Activated B cell treated with CpG ODN at 0.5 μM for 24 hours (primary cell): ENCODE measurements at places on chromosomes 2 and 18.
A peak's percentile ranks its signal among the peaks of the same experiment; 100 is the strongest.

DNA sequence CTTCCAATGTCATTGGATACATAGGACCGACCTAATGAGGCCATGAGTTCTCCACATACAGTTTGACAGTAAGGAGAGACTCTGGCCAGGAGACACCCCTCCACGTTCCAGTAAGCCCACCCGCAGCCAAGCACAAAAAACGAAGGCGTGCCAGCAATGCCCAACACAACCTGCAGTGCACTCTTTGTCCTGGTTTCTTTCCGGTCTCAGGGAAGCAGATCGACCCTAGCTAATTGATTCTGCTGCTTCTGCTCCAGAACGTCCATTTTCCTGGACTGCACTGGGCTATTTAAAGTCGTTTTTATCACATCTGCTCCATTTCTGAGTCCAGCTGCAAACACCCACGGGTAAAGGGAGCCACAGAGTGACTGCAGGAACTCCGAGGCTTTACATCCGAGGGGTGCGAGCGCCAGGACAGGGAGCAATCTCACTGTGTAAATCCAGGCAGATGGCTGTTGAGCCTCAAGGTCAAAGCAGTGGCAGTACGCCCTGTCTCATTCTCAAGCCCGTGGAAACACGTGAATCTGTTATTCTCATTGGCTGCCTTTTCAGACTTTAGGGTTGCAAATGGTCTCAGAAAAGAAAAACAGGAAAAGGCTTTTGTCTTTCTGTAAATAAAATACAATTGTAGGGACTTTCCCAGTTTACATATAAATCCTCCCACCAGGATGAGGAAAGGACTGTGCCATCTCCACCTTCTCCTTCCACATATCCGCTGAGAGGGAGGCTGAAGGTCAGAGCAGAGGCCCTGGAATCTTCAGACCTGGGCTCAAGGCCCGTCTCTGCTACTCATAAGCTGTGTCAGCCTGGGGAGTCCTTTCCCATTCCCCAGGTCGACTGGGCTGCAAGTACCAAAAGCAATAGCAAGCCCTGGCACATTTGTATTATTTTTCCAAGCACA, 40.7 kb downstream of the TMEM163 start:
- peaks cover 29% of the 10 kb centered on the region for H3K4me1 ChIP-seq
- no peak for DNase-seq
- H3K36me3 ChIP-seq = no peaks in the 10 kb centered on the region

- no peaks in the 10 kb centered on the region for H3K4me1 ChIP-seq
- no peaks in the 10 kb centered on the region for H3K36me3 ChIP-seq
- no peak for DNase-seq
Observed at GRCh38 chr2:108414945-108415344, 34.1 kb upstream of the GCC2 start.

DNA sequence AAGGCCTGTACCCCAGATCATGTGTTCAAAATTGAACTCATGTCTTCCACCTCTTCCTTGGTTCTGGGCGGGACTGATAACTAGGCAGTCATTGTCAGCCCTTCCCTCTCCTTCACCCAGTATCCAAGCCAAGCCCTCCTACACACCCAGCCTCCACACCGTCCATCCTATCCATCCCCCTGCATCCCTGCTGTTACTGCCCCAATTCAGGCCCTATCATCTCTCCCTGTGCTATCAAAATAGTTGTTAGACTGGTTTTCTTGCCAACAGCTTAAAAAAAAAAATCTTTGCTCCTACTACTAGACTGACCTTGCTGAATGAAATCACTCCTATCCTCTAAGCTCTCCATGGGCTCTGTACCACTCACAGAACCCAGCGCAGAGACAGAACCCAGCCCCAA, 32.8 kb downstream of the TGFA start:
- H3K4me1 ChIP-seq = peaks cover 12% of the 10 kb centered on the region
- H3K4me3 ChIP-seq = no peak overlapping the region
- H3K27me3 ChIP-seq = peaks cover 6% of the 10 kb centered on the region
- no peaks in the 10 kb centered on the region for H3K36me3 ChIP-seq

DNA sequence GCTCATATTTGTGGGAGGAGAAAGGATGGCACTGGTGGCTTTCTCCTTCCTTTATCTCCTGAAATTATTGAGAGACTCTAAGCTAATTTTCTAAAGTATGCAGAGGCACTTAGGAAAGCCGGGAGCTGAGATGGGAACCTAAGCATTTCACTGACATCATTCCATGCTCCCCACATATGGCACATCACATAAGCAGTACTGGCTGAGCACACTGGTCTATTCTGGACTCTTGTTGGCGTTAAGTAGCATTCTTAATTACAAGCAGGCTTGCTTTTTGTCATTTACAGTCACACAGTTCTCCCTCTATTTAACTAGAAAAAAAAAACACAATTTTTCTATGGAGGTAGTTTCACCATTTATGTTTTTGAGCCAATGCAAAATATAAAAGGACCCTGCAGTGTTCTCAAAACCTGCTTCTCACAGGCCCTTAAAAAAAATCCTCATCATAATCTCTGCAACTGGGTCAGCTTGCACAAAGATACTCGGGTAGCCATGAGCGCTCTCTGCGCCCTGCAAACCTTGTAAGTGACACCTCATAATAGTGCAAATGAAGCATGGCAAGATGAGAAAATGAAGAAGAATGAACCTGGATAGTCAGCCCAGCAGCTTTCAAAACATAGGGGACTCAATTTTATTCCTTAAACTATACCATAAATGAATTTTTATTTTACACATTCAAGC, 688.6 kb downstream of the NRXN1 start:
- no peak overlapping the region for H3K27ac ChIP-seq
- H3K27me3 ChIP-seq = peaks cover 20% of the 10 kb centered on the region
- H3K4me3 ChIP-seq = no peak overlapping the region
- H3K4me1 ChIP-seq = no peaks in the 10 kb centered on the region

DNA sequence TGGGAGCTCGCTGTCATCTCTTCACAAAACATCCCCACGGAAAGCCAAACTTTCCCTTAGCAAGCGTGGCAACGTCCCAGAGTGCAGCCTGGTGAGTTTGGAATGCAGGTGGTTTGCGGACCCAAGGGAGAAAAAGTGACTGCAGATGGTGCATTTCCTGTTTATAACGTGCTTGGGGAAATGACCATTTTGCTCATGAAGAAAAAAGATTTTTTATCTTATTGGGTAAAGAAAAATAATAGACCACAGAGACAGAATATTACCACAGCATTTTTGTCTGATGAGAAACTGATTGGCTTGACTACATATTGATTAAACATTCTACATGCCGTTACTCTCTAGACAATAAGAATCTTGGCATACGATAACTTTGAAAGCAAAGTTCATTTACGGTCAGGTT, 136.5 kb downstream of the COPS8 start:
- no peak for DNase-seq
- H3K27ac ChIP-seq = no peak overlapping the region
- H3K36me3 ChIP-seq = no peaks in the 10 kb centered on the region
- H3K4me3 ChIP-seq = no peak overlapping the region

GRCh38 chr2:187991389-187991788, 300.3 kb upstream of the GULP1 start:
- H3K27me3 ChIP-seq = no peaks in the 10 kb centered on the region
- H3K4me1 ChIP-seq = peaks cover 5% of the 10 kb centered on the region
- no peak for DNase-seq
- H3K36me3 ChIP-seq = no peaks in the 10 kb centered on the region
- H3K27ac ChIP-seq = no peak overlapping the region
- no peak overlapping the region for H3K4me3 ChIP-seq

GRCh38 chr2:36536776-36537175, 61.2 kb downstream of the FEZ2 start:
- no peaks in the 10 kb centered on the region for H3K36me3 ChIP-seq
- H3K27ac ChIP-seq = no peak overlapping the region
- no peak for DNase-seq
- H3K4me3 ChIP-seq = no peak overlapping the region
- H3K27me3 ChIP-seq = no peaks in the 10 kb centered on the region

GRCh38 chr2:192010073-192010472, 163.2 kb upstream of the CAVIN2 start:
- no peaks in the 10 kb centered on the region for H3K27me3 ChIP-seq
- no peak overlapping the region for H3K4me3 ChIP-seq
- no peaks in the 10 kb centered on the region for H3K4me1 ChIP-seq

- peak overlapping the region; percentile 97 for H3K4me3 ChIP-seq
- peaks cover 16% of the 10 kb centered on the region for H3K36me3 ChIP-seq
- H3K4me1 ChIP-seq = peaks cover 56% of the 10 kb centered on the region
- peak overlapping the region; percentile 91 for H3K27ac ChIP-seq
Observed at GRCh38 chr2:164839914-164840457, 1.6 kb downstream of the COBLL1 start.

DNA sequence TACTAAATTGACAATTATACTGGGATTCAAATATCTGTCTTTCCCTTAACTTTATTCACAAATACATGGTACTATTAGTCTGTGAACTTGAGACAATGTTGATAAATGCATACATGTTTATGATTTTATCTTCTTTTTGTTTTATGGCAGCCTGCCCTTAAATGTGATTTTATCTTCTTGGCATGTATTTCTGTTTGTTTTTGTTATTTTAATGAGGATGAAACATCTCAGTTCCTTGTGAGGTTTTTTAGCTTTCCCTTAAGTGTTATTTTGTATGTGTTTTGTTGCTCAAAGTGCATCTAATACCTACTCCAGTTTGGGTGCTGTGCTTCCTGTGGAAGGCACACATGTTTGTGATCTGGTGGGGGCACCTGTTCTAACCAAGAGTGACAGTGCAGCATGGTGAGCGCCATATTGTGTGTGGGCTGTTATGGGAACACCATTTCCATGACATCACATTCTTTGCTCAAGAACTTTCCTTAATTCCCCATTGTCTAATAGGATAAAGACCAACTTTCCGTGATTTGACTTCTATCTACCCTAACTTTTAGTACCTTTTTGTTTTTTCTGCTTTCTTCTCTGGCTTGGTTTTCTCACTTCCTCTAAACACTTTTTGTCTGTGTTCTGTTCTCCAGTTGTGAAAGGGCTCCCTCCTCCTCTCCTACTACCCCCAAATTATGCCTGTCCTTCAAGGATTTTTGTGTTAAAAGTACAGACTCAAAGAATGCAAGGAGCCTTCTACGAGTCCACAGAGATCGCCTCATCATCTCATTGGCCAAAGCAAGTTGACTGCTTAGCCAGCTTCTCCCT, 162.1 kb upstream of the TTC39C start:
- H3K36me3 ChIP-seq = no peaks in the 10 kb centered on the region
- no peaks in the 10 kb centered on the region for H3K27me3 ChIP-seq
- peak overlapping the region; percentile 37 for H3K27ac ChIP-seq
- peaks cover 17% of the 10 kb centered on the region for H3K4me1 ChIP-seq
- DNase-seq = no peak

- DNase-seq = no peak
- H3K4me3 ChIP-seq = no peak overlapping the region
- no peaks in the 10 kb centered on the region for H3K4me1 ChIP-seq
- H3K36me3 ChIP-seq = no peaks in the 10 kb centered on the region
- no peak overlapping the region for H3K27ac ChIP-seq
Observed at GRCh38 chr2:150413910-150414309, 73.6 kb downstream of the RND3 start.

DNA sequence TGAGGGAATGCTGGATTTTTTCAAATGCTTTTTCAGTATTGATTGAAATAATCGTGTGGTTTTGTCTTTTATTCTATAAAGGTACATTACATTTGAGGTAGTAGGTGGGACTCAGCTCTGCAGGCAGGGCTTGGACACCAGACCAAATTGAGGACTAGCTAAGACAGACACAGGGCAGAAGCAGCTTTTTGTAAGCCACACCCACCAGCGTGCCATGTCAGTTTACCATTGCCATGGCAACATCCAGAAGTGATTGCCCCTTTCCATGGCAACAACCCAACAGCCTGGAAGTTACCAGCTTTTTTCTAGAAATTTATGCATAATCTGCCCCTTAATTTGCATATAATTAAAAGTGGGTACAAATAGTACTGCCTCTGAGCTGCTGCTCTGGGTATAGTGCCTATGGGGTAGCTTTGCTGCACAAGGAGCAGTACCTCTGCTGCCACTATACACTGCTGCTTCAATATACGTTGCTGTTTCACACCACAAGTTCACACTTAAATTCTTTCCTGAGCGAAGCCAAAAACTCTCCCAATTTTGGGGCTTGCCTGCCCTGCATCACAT, 23.6 kb upstream of the VWA3B start:
- no peak overlapping the region for H3K4me3 ChIP-seq

GRCh38 chr18:78971511-78972245, 7.9 kb upstream of the SALL3 start:
- H3K36me3 ChIP-seq = no peaks in the 10 kb centered on the region
- peaks cover 44% of the 10 kb centered on the region for H3K27me3 ChIP-seq
- H3K4me3 ChIP-seq = no peak overlapping the region
- H3K4me1 ChIP-seq = peaks cover 2% of the 10 kb centered on the region
- no peak for DNase-seq

DNA sequence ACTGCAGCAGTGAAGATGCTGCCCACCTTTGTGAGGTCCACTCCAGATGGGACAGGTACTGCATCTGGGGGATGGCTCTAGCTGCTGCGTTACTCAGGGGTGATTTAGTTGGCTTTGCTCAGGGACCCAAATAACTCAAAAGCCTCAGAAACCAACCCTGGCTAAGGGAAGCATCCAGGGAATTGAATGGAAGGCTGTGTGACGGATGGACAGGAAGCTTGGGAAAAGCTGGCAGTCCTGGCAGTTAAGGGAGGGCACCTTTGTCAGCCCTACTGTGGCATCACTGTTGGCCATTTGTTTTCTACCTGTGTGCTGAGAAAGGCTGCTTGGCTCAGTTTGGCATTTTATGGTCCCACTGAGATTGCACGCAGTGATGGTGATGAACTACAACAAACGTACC, 20.5 kb downstream of the HK2 start:
- H3K27ac ChIP-seq = no peak overlapping the region
- H3K36me3 ChIP-seq = peaks cover 23% of the 10 kb centered on the region
- H3K4me3 ChIP-seq = no peak overlapping the region
- DNase-seq = no peak
- H3K4me1 ChIP-seq = peaks cover 34% of the 10 kb centered on the region

DNA sequence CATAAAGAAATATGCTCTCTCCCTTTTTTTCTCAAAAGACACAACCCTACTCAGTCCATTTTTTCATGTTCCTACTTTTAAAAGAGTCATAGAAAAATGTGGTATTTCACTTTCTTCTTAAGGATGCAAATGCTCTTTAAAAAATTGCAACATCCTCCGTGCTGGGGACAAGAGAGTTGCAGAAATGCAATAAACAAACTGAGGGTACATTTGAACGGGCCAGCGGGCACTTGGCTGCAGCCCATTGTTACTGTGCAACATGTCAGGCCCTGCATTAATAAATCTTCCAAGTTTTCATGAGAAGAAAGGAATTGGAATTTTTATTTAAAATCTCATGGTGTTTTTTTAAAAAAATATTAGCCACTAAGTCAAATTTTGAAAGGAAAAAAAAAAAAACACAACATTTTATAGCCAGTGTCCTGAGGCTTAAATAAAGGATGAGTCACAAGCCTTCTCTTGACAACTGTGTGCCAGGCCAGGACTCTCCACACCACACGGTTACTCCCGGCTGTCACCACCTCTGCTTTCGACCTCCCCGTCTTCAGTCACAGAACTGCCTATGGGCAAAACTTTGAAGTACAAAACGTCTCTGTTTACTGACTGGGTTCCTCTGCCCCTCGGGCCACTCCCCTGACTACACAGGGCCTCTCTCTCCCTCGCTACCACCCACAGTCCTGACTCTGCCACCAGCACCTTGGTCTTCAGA, 57.5 kb upstream of the MFF start:
- no peaks in the 10 kb centered on the region for H3K27me3 ChIP-seq
- no peaks in the 10 kb centered on the region for H3K4me1 ChIP-seq
- no peak overlapping the region for H3K27ac ChIP-seq
- no peak for DNase-seq
